ENCODE measurements at places on chromosomes 7 and 10.

DNA sequence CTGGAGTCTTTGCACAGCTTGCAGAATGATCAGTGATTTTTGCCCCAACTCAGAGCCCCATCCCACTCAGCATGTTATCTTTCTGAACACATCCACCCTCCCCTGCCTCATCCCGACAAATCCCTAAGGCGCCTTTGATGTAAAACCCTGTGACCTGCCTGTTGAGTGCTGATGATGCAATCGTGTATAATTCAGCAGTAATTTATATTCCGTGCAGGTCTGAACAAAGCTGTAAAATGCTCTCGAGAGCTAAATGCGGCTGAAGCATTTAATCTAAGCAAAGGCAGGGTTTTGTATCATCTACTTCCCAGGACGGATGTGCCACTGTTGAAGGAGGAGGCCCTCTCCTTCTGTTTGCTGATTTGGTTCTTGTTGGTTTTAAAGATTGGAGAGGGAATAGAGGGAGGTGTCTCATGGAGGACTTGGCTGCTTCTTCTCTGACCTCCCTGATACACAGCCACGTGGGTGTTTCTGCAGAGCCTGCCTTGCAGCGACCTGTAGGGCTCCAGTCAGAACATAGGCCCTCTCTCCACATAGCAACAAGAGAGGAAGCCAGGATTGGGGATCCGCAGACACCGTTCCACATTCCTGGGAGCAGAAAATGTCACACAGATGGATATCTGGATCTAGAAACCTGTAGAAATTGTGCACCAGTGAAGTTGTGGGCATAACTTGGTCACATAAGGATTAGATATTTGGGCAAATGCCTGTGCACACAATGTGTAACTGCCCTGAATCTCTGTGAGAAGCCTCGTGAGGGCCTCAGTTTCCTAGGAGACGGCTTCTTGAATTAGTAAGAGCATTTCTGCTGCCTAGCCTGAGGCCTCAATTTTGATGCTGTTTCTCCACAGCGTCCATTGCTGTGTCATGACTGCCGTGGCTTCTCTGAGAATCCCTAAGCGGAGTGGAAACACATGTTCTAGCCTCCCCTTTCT lies 90.2 kb upstream of the AGK start:
- DNase-seq: no peak

- DNase-seq: no peak
Observed at GRCh38 chr10:23540401-23541030, 101.6 kb downstream of the OTUD1 start.

DNA sequence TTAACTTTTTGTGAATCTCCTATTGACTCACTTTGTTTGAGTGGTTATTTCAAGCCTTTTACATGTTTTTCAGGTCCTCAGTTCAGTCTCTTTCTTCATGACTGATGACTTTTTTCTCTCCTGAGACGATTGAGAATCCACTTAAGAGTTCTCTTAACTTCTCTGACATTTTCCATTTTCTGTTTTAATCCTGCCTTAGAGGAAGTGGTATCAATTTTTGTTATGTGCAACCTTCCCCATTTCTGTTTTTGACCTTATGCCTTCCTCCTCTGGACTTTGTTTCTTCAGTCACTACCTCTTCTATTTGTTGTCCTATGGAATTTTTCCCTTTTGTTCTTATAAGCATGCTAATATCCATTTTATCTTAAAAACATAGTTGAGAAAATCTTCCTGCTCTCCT lies 2.4 kb downstream of the PSMC2 start:
- no peak for DNase-seq

DNA sequence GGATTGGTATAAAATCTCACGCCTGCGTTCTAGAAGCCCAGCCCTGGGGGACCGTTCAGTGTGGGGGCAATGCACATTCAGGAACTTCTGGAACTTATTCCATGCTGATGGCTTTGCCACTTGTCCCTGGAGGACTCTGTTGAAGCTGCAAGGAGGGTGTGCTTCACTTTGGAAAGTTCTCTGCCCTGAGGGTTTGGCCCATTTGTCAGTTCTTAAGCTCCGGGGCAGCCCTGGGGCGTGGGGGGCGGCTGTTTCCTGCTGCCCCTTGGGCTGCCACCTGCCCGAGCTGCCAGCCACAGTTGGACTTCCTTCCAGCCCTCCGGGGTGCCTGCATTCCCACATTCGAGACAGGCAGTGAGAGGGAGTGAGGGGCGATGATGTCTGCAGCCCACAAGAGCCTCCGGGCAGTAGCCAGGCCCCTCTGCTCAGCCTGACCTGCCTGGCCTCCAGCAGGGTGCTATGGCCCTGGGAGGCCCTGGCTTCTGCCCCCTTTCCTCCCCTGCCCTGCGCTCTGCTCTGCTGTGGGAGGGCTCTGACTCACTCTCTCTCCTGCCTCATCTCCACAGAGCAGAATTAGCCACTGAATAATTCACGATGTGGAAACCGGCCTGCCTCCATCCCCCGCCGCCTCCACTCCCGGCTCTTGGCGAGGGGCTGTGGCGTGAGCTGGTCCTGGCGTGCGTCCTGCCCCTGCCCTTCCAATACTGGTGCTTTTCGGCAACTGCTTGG lies 1.9 kb downstream of the TTYH3 start:
- no peak for DNase-seq

DNA sequence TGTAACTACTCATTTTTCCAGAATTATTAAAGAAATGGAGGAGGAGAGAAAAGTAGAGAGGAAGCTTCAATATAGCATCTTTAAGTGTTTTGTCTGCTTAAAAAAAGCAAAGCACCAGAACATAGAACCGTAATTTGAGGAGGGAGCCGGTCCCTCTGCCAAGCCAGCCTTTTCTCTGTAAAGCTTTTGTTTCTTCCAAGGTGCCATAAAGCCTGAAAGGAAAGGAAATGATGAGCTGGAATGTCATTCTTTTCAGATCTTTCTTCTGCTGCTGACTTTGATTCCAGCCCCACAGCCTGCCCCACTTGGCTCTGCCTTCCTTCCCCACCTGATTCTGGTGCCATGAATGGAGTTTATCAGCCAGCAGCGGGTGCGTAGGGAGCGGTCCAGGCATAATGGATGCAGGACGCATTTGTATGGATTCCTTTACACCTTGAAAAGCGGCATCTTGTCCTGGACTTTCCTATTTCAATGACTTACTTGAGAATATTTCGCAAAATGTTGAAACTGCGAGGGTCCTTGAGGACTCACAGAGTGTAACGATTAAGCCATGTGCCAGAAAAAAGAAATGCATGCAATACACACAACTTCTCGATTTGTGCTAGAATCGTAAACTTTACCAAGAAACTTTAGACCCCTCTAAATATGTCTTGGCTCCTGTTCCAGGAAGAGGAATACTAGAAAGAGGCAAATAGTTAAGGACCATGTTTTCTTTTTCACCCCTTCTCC lies 569.5 kb upstream of the MGMT start:
- DNase-seq: no peak

- no peak for DNase-seq
Observed at GRCh38 chr10:110574420-110574819, 6.9 kb downstream of the SMC3 start.

DNA sequence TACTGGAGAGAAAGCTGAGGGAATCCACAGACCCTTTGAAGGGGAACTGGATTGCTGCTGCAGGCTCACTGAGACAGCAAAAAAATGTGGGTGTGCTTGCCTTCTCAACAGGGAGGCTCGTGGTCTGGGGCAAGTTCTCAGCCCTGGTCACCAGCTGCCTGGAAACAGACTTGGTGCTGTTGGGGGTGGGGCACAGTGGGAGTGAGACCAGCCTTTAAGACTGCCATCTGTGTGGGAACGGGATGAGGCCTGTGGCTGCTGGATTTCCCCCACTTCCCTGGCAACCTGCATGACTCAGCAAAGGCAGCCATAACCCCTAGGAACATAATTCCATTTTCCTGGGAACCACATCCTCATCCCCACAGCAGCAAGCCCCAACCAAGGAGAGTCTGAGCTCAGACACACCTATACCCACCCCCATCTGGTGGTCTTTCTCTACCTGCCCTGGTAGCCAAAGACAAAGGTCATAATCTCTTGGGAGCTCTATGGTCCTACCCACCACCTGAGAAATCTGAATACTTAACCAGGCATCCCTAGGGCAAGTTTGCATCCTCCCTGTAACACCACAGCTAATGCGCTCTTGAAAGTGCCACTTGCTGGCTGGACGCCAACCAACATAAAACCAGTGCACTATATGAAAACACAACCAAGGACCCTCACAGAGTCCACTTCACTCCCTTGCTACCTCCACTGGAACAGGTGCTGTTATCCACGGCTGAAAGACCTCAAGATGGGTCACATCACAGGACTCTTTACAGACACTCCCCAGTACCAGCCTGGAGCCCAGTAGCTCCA lies 45.0 kb upstream of the TFEC start:
- DNase-seq: no peak

GRCh38 chr10:124286621-124287020 lies 132.1 kb downstream of the OAT start:
- DNase-seq: no peak

DNA sequence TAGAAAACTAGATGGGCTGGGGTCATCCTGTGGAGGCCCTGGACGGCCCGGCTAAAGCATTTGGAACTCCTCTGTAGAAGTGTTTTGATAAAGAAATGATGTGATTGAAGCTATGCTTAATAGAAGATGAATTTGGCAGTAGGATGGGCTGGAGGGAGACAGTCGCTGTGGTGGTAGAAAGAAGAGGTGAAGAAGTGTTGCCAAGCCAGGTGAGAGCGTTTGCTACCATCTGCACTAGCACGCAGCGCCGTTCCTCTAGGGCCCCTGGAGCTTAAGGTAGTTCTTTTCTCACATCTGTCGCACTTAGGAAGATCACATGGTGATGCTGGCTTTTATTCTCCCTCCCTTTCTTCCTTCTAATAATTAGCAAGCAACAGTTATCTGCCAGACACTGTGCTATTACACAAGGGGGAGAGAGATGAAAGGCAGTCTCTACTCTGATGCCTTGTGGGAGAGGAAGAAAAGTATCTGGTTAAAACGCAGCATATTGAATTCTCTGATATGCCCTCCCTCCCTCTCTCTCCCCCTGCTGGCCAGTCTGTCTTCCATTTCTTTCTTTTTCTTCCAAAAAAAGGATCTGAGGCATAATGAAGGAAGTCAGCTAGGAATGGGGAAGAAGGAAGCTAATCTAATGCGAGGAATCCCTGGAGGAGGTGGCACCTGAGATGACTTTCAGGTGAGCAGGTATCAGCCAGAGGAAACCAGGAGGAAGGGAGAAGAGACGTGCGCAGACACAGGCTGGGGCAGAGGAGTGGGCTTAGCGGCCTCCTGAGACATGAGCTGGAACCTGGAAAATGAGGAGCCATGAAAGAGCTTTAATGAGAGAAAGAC lies 162.3 kb upstream of the KLF14 start:
- no peak for DNase-seq

- DNase-seq: no peak
Observed at GRCh38 chr7:25456467-25457171, 228.3 kb upstream of the NPVF start.

DNA sequence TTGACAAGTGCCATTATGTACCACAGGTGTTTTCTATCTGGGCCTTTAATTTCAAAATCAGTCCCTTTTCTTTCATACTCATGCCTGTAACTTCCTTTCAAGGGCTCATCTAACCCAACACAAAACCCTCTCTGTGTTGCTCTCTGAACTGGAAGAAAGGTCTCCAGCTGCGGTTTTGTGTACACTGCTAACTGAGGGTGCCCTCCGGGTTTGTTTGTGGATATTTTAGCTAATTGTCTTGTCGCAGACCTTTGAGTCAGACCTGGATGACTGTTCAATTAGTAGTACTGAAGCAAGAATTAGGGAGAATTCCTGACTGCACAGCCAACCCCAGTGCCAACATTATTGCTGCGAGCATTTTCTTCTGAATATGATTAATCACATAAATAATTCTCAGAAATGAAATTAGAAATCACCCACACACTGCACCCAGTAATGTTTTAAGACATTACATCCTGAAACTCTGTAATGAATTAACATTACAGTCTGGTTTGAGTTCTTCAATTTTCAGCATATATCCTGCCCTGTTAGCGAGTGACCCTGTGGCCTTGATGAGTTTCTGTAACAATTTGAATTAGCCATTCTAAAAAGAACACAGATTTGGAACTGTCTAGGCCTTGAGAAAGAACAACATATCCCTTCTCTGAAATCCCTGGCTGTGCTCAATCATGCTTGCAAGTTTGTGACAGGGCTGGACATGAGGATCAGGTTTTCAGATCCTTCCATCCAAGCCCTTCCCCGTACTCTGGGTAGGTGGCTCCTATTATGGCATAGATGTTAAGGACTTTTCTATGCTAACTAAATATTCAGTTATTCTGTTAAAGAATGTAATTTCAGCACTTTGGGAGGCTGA lies 460.1 kb downstream of the PLXDC2 start:
- no peak for DNase-seq

DNA sequence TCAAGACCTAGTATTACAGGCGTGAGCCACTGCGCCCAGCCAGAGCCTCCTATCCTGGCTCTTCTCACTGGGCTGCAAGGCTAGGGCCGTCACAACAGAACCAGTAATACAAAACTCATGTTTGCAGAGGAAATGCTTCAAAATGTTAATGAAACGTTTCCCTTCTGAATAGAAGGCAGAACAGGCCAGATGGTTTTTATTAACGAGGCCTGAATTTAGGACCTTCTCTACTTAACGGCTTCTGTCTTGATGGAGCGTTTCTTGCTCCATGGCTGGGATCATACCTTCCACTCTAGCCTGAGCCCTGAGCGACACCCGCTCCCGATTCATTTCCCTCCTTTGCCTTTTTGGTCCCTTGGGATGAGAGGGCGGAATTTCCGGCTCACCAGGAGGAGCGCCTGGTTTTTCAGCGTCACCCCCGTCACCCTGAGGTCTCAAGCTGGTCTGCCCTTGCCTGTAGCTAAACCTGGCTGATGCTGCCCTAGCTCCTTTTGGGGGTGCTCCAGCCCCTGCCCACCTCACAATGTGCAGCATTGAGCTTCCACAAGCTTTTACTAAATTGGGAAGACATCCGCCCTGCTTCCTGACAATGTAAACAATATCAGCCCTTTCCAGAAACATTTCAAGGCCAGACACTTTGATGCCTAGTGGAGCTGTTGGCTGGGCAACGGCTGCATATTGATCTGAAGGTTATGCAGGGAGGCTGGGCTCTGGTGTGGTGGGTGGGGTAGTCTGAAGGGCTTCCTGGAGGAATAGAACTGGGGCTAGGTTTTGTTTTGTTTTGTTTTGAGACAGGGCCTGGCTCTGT lies 5.2 kb downstream of the CLIP2 start:
- no peak for DNase-seq

GRCh38 chr10:11776080-11776479 lies 33.9 kb downstream of the ECHDC3 start:
- DNase-seq: no peak

DNA sequence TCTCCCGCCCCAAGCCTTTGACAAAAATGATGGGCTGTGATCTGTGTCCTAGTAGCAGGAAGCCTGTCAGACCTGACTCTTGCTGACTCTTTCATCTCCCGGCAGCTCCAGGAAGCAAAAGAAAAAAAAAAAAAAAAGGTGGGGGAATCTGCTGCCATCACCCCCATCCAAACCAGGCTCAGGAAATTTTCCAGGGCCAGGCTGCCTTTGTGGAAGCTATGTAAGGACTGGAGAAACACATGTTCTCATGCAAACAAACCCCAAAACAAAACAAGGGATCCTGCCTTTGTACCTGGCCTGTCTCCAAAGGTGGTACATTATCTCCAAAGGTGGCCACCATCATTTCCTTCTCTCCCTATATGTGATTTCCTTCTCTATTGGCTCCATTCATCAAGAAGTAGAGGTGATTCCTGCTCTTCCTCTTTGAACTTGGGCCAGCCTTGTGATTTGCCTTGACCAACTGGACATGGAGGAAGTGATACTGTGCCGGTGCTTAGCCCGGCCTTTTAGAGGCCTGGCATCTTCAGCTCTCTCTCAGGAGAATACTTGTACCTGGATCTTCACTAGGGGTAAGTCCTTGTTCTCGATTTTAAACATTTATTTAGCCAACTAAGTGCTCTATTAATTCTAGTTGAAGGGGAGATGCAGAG lies 192.2 kb upstream of the SVIL start:
- DNase-seq: no peak

All from GM12892 (cell line).